ENCODE measurements at places on chromosomes 1 and 21.

DNA sequence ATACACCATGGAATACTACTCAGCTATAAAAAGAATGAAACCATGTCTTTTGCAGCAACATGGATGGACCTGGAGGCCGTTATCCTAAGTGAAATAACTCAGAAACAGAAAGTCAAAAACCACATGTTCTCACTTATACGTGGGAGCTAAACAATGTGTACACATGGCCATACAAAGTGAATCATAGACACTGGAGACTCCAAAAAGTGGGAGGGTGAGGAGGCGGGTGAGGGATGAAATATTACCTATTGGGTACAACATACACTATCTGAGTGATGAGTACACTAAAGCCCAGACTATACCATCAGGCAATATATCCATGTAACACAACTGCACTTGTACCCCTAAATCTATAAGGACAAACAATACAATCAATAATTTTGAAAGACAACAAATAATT lies 39.5 kb upstream of the FAM20B start:
- no peaks in the 10 kb centered on the region for H3K27me3 ChIP-seq
- no peak overlapping the region for H3K4me3 ChIP-seq
- no peak overlapping the region for H3K27ac ChIP-seq
- no peak for DNase-seq
- H3K36me3 ChIP-seq: no peaks in the 10 kb centered on the region
- no peaks in the 10 kb centered on the region for H3K4me1 ChIP-seq

DNA sequence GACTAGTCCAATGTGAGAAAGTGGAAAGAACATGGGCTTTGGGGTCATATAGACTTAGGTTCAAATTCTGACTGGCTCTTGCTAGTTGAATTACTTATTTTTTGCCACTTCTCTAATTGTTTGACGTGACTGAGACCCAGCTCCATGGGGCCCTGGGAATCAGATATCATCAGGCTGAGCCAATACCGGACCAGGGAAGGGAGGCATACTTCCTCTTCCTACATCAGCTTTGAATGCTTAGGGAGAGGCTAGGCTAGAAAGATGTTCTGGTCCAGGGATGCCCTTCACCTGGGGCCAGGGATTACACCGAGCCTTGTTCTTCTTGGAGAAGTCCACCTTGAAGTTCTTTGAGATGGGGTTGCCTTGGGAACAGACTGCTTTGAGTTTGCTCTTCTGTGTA lies 3.7 kb upstream of the NR1I3 start:
- H3K27me3 ChIP-seq: peaks cover 32% of the 10 kb centered on the region
- H3K4me3 ChIP-seq: no peak overlapping the region
- no peaks in the 10 kb centered on the region for H3K4me1 ChIP-seq
- no peak for DNase-seq
- no peaks in the 10 kb centered on the region for H3K36me3 ChIP-seq
- no peak overlapping the region for H3K27ac ChIP-seq

GRCh38 chr1:76371941-76372340 lies 297.4 kb downstream of the ST6GALNAC3 start:
- peaks cover 9% of the 10 kb centered on the region for H3K36me3 ChIP-seq
- peaks cover 8% of the 10 kb centered on the region for H3K4me1 ChIP-seq
- no peak overlapping the region for H3K27ac ChIP-seq
- no peak for DNase-seq
- no peak overlapping the region for H3K4me3 ChIP-seq

GRCh38 chr1:201229771-201230635 lies 39.4 kb downstream of the IGFN1 start:
- no peaks in the 10 kb centered on the region for H3K36me3 ChIP-seq
- no peak overlapping the region for H3K4me3 ChIP-seq
- no peaks in the 10 kb centered on the region for H3K4me1 ChIP-seq
- no peak for DNase-seq

GRCh38 chr1:221765527-221765926 lies 23.6 kb upstream of the DUSP10 start:
- no peak for DNase-seq
- no peaks in the 10 kb centered on the region for H3K36me3 ChIP-seq
- H3K4me3 ChIP-seq: no peak overlapping the region
- H3K4me1 ChIP-seq: peaks cover 13% of the 10 kb centered on the region
- H3K27me3 ChIP-seq: no peaks in the 10 kb centered on the region
- no peak overlapping the region for H3K27ac ChIP-seq

DNA sequence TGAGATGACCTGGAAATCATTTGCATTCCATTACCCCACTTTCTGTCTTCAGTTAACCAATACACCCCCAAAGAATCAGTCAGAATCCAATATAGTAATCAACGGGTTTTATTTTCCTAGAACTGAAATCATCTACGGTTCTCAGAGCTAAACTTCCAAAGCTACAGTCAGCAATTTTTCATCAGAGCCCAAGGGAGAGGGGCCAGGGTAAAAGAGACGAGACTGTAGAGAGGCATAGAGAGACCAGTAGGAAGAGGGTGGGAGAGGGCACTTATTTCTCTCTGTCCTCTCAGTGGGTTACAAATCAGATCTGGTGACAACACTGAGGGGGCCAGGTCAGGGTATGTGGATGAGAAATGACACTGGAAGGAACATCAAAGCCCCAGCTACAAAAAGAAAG lies 1.1 kb upstream of the MRPL24 start:
- peak overlapping the region; percentile 83 for H3K27ac ChIP-seq
- no peak for DNase-seq
- H3K4me1 ChIP-seq: peaks cover 39% of the 10 kb centered on the region
- no peak overlapping the region for H3K4me3 ChIP-seq
- H3K36me3 ChIP-seq: peaks cover 30% of the 10 kb centered on the region

GRCh38 chr1:178593515-178593914 lies 80.6 kb downstream of the TEX35 start:
- H3K4me1 ChIP-seq: peaks cover 73% of the 10 kb centered on the region
- H3K4me3 ChIP-seq: peak overlapping the region; percentile 56
- H3K36me3 ChIP-seq: peaks cover 27% of the 10 kb centered on the region
- peak overlapping the region; percentile 83 for H3K27ac ChIP-seq
- no peak for DNase-seq

GRCh38 chr1:5988596-5989285 lies 3.5 kb downstream of the NPHP4 start:
- peaks cover 13% of the 10 kb centered on the region for H3K4me1 ChIP-seq
- no peaks in the 10 kb centered on the region for H3K36me3 ChIP-seq
- H3K27ac ChIP-seq: no peak overlapping the region
- H3K27me3 ChIP-seq: no peaks in the 10 kb centered on the region
- no peak overlapping the region for H3K4me3 ChIP-seq

DNA sequence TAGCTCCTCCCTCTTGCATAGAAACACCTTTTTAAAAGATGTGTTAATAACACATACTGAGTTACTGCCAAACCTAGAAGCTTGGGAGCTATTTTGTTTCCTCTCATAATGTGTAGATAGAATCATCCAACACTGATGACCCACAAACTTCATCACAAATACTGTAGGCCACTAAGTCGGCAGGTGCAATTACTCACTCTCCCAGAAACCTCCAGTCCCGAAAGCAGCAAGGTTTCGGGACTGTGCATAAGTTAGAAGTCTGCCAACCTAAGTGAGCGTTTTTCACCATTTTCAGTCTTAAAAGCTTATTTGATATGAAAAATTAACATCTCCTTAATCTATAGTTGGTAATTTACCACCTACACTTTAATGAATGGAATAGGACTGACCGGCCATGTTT lies 32.0 kb downstream of the C1orf198 start:
- peaks cover 37% of the 10 kb centered on the region for H3K27me3 ChIP-seq
- no peak overlapping the region for H3K4me3 ChIP-seq
- no peak overlapping the region for H3K27ac ChIP-seq
- H3K36me3 ChIP-seq: peaks cover 10% of the 10 kb centered on the region
- no peaks in the 10 kb centered on the region for H3K4me1 ChIP-seq

DNA sequence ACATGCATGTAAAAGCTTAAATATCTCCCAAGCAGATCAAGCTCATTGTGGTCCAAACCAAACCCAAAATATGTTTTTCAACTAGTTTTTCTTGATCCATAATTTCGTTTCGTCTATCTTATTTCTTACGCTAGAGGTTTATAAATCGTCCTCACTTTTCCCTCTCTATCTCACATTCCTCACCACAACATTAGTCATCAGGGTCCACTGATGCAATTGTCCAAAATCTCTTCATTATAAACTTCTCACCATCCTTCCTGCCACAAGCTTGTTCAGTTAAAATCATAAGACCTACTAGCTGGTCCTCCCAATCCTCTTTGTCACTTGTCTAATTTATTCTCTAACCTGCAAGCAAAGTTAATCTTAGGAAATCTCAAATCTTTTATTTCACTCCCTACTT lies 173.0 kb upstream of the PALMD start:
- H3K27me3 ChIP-seq: peaks cover 14% of the 10 kb centered on the region
- no peaks in the 10 kb centered on the region for H3K36me3 ChIP-seq
- H3K4me1 ChIP-seq: no peaks in the 10 kb centered on the region
- DNase-seq: no peak
- H3K27ac ChIP-seq: no peak overlapping the region

GRCh38 chr1:54995835-54996234 lies 2.9 kb upstream of the BSND start:
- H3K36me3 ChIP-seq: peaks cover 14% of the 10 kb centered on the region
- no peak for DNase-seq
- no peak overlapping the region for H3K4me3 ChIP-seq
- no peak overlapping the region for H3K27ac ChIP-seq
- H3K4me1 ChIP-seq: peaks cover 17% of the 10 kb centered on the region

- H3K27me3 ChIP-seq: no peaks in the 10 kb centered on the region
- no peaks in the 10 kb centered on the region for H3K36me3 ChIP-seq
- H3K4me1 ChIP-seq: no peaks in the 10 kb centered on the region
- no peak overlapping the region for H3K27ac ChIP-seq
- H3K4me3 ChIP-seq: no peak overlapping the region
Observed at GRCh38 chr1:75937034-75937433, 4.8 kb upstream of the ASB17 start.

DNA sequence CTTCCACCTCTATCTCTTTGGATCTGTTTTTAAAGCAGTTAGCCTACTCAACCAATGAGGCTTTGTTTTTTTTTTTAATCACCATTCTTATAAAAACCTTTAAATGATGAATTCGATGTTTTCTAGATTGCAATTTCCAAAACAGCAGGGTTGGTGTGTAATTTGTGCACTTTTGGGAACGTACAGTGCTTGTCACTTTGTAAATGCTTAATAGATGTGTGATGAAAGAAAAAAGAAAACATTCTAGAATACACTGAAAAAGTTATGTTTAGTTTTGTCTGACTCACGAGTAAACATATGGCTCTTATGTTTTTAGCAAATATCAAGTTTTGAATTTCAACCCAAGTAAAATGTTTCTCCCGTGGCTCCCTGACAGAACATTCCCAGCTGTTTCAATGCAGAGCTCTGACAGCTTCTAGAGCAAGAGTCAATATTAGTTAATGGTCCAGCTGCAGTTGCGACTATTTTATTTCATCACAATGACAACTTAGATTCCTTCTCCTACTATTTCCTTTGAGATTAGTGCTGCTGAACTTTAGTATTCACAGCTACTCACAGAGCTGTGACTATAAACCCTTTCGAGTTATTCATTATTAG lies 362.5 kb upstream of the ADAMTS5 start:
- DNase-seq: no peak
- H3K27me3 ChIP-seq: no peaks in the 10 kb centered on the region
- H3K36me3 ChIP-seq: no peaks in the 10 kb centered on the region
- H3K4me1 ChIP-seq: no peaks in the 10 kb centered on the region
- no peak overlapping the region for H3K27ac ChIP-seq

DNA sequence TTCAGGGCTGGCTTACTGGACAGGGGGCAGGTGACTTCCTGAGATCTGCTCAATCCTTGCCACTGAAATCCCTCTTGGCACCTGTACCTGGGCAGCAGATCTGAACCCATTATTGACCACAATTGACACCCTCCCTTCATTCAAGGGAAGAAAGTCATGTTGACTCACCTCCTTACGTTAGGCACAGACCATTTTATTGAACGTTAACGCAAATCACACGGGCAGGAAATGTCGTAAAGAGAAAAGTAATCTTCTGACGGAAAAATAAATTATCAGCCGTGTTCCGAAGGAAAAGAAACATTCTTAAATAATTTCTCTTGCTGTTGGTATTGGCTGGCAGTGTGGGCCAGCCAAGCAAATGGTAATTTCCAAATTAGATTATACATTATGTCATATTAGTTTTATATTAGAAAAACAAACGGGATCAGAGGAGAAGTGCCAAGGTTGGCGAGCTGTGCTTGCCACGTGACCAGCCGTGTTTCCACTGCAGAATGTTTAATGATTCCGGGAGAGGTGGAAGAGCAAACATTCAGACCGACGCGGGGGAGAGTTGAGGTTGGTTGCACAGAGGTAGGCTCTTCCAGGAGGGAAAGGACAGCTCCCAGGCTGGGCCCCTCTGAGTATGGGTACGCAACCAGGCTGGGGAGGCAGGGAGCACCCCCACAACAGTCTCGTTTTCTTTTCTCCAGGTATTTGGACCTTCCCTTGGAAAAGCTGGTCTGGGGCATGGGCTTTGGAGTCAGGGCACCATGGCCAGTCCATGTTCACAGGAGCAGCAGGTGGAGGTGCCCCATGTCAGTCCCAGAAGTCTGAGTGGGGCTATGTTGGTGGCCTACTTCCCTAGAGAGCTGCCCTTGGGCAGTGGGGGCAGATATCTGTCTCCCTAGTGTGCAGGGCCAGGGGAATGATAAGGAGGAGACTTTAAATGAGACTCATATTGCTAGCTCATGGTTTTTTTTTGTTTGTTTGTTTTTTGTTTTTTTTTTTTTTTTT lies 121.1 kb downstream of the FOXD2 start:
- no peak for DNase-seq
- no peaks in the 10 kb centered on the region for H3K36me3 ChIP-seq
- no peak overlapping the region for H3K4me3 ChIP-seq
- peaks cover 4% of the 10 kb centered on the region for H3K27me3 ChIP-seq
- H3K4me1 ChIP-seq: no peaks in the 10 kb centered on the region

DNA sequence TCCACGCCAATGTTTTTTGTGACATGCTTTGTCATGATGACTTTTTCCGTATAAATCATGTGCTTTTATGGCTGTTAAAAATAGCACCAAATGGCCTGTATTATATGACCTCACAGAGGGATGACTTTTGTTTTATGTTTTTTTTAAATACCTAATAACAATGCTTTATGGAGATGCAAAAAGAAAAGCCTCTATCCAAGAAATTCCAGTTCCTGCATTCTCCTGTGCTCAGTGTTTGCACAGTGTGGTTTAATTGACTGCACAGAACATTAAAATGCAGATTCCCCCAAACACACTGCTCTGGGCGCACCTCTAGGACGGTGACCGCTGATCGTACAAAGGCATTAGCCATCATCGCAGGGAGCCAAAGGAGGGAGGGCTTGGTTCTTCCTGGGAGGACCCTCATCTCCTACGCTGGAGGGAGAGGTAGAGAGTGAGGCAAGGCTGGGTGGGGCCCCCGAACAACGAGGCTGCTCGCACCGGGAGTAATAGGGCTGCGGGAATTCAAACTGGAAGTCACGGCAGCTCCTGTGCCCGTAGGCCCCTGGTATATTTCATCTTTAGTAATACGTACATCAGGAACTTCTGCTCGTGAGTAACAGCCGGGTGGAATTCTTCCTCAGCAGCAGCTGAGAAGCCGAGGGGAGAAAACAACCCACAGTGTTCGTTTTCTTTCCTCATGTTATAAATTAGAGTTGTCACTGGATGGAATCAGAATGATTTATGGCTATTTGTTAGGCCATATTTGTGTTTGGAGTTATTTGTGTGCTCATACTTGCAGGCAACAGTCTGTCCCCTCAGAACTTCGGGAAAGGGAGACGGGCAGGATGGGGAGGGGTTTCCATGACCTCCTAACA lies 465.6 kb downstream of the CAMTA1 start:
- no peaks in the 10 kb centered on the region for H3K4me1 ChIP-seq
- no peak for DNase-seq
- no peak overlapping the region for H3K4me3 ChIP-seq
- H3K27ac ChIP-seq: no peak overlapping the region
- no peaks in the 10 kb centered on the region for H3K36me3 ChIP-seq

Data from naive B cell (primary cell).